ENCODE measurements at places on chromosomes 1 and 21. TPM values are rescaled to one million over a fixed set of nuclear protein-coding genes. Genes with fewer than 3 reads are reported as not detected.

PEX14 gene
- 21.9 TPM for total RNA-seq

CRYZ gene
- total RNA-seq = 55.9 TPM

LHX4 gene
- total RNA-seq = not detected

DIO1 gene
- not detected for total RNA-seq

SERPINC1 gene
- total RNA-seq = 0.61 TPM

TRIM46 gene
- 2.0 TPM for total RNA-seq

CRNN gene
- total RNA-seq = not detected

PRDM16 gene
- 0.27 TPM for total RNA-seq

NGF gene
- total RNA-seq = not detected

GRCh38 chr1:86150553-86151055, 6.0 kb downstream of the COL24A1 start:
- DNase-seq = no peak

- no peak for DNase-seq
Observed at GRCh38 chr1:103108376-103109150, at the start of gene COL11A1. COL11A1 (minus strand) TSS chr1:103108522; CDS start chr1:103108178, 344 bp downstream.

DNA sequence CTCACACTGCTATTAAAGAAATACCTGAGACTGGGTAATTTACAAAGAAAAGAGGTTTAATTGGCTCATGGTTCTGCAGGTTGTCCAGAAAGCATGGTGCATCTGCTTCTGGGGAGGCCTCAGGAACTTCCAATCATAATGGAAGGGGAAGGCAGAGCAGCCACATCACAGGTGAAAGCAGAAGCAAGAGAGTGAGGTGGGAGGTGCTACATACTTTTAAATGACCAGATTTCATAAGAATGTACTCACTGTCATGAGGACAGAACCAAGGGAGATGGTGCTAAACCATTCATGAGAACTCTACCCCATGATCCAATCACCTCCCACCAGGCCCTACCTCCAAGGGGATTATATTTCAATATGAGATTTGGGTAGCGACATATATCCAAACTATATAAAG, 55.7 kb downstream of the MRPL39 start:
- DNase-seq = no peak

DNA sequence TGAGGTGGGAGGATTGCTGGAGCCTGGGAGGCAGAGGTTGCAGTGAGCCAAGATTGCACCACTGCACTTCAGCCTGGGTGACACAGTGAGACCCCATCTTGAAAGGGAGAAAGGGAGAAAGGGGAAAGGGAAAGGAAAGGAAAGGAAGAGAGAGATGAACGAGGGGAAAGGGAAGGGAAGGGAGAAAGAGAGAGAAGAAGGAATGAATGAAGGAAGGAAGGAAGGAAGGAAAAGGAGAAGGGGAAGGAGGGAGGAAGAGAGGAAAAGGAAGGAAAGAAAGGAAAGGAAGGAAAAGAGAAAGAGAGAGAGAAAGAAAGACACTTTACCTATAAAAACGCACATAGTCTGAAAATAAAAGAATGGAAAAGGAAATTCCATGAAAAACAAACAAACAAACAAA, 18.0 kb downstream of the ZNF695 start:
- no peak for DNase-seq

- no peak for DNase-seq
Observed at GRCh38 chr1:184836934-184837895, 82.6 kb upstream of the EDEM3 start.

GRCh38 chr1:221087919-221088318, 208.7 kb downstream of the HLX start:
- DNase-seq = no peak

GRCh38 chr1:61687901-61688300, 37.0 kb downstream of the TM2D1 start:
- no peak for DNase-seq

DNA sequence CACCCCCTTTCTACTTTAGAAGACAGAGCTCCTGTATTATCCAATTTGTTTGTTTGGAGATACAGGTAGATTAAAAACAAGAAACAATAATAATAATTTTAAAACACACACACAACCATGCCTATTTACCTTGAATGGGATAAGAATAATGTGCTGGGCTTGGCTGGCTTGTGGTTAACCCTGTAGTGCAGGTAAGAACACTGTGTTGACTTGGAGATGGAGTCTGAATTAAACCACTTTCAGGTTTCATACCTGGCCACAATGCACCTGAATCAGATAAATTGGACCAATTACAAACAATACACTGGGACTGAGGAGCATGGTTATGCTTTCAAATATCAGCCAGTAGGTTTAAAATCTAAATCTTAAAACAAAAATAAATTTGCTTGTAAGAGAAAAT, 60.8 kb downstream of the EYA3 start:
- no peak for DNase-seq

DNA sequence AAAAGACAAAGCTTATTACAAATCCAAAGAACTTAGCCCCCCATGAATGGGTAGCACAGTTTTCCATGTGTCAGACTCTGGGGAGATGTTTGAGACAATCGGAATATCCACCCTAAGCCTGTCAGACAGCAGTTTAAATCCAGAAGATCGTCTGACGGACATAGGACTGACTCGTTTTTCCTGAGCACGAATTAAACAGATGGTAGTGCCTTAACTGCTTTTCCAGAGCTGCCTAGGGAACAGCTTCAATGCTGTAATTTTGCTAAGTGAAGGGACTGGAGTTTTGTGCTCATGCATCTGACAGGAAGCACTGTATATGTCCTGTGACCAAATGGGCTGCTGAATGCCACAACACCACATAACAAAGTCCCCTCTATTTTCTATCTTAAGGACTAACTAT, 48.6 kb downstream of the PCNX2 start:
- no peak for DNase-seq

DNA sequence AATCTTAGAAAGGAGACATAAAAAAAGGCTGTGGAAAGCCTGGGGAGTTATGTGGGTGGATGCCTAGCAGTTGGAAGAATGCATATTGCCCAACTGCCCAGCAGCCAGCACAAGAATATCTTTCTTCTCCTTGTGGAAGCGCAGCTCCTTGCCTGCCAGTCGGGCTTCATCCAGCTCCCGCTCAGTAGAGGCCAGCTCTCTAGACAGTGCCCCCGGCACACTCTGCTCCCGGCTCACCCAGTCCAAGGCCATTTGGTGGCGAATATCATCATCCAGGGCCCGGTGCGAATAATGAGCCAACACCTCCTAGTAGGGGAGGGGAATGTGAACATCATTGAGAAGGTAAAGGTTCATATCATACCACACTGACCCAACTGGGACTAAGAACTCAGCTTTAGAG, 9.0 kb upstream of the RBM8A start:
- DNase-seq = no peak

GRCh38 chr1:61978796-61979195, 215.9 kb upstream of the L1TD1 start:
- no peak for DNase-seq

- no peak for DNase-seq
Observed at GRCh38 chr1:96387785-96388184, 333.8 kb upstream of the PTBP2 start.

GRCh38 chr1:168234846-168235547, 9.2 kb downstream of the SFT2D2 start:
- DNase-seq = no peak

- DNase-seq = peak; percentile 86
Observed at GRCh38 chr1:206679738-206680211, 4.9 kb upstream of the MAPKAPK2 start.

- no peak for DNase-seq
Observed at GRCh38 chr1:3363023-3363422, 91.4 kb upstream of the ARHGEF16 start.

DNA sequence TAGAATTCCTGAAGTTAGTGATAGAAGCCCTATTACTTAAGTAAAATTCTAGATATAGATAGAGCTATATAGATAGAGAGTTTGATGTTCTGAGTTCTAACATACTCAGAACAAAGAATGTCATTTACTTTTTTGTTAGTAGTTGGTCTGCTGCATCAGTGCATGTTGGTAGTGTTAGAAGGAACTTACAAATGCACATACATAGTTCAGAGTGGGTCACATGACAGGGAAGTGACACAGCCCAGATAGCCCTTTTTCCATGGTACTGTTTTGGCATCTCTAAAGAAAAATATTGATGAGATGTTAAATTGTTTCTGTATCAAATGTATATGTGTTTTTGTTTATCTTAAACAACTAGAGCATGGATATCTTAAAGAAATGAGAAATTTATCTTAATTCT, 45.7 kb downstream of the DHX9 start:
- no peak for DNase-seq

DNA sequence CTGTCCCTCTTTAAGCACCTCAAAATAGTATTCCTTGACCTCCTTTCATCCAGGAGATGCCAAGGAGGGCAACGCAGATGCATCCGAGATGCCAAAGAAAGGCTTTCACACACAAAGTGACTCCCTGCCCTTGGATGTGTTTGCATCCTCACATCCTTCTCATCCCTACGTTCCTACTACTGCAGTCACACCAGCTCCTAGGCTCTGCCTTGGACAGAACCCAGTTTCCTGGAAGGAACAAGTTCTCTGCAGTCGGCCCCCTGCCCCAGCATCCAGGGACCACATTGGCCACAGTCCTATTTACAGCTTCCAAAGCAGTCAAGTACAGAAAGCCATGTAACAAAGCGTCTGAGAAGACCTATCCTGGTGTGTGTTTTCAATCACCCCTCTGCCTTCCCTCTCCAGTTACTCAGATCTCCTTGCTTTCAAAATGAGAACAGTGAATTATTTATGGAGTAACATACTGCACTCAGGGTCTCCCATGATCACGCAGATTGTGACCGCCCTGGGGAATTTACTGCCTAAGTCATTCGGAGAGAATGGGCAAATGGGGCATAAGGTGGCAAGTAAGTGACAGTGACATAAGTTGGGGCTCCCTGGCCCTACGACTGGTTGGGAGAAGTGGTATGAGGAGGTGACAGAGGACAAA, 21.8 kb upstream of the SRP9 start:
- DNase-seq = no peak

GRCh38 chr1:155205969-155206593, 1.6 kb downstream of the THBS3 start:
- no peak for DNase-seq

DNA sequence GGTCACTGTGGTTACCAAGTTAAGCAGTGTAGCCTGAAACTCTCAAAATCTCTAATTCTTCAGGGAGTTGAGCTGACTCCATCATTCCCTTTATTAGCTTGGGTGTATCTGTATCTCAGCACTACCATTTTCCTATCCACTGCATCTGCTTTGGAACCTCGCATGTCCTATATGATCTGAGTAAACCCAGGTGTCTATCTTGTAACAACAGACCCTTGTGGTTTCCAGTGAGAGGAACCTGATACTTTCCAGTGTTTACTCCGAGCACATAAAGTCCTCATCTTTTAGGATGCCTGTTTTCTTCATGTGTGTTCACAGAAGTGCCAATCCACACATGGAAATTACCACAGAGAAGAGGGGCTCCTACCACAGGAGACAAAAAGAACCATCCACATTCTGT, 650.4 kb downstream of the LMO4 start:
- no peak for DNase-seq

GRCh38 chr1:179921981-179922872, 32.4 kb upstream of the CEP350 start:
- no peak for DNase-seq

DNA sequence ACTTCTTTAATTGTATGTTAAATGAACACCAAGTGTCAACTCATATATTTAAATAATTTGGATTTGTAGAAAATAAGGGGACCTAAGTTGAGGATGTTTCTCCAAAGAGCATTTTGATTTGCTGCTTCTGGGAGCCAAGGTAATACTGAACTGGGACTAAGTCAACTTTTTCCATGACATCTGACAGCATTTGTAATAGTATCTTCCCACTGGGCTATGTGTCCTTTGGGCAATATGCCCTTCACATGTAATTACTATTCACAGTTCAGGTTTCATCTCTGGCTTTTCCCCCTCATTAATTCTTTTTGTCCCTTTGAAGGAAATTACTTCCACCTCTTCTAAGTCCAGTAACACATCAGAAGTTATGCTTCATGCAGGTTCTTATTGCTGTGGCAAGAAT, 36.7 kb upstream of the HP1BP3 start:
- DNase-seq = no peak

DNA sequence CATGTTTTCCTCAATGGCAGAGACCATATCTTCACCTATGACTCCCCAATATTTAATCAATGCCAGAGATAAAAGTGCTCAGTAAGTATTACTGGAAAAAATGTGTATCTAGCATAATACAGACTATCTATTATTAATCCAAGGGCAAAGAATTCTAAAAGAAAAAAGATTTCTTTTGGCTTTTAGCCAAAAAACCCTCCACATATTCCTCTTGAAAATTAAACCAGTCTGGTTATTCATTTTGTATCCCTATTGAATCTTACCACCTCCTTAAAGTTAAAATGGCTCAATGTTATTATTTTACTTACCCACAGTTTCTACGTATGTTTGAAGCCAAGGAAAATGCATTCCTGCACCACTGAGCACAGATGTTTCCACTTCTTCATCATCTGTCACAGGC, 1.6 kb downstream of the TAF1A start:
- DNase-seq = no peak

DNA sequence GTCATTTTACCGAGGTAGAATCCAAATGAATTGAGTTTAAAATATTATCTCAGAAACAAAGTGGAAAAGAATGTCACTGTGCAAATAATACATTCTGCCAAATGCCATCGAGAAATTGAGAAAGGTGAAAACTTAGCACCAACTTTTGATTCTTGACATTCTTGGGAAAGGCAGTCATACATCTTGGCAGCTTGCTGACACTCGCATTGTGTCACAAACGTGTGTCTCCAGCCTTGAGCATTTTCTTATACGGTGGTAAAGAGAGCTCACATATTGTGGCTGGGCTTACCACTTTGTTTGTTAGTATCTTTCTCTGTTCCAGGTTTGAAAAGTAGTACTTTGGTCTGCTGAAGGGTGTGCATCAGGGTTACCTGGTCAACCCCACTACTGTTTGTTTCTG, 1456.1 kb downstream of the BRINP3 start:
- no peak for DNase-seq

GRCh38 chr1:244917073-244917670, 52.8 kb upstream of the HNRNPU start:
- DNase-seq = no peak

Measured in GM12878 (cell line).